Caki2 (cell line): ENCODE measurements at places on chromosomes 12 and 14.

DNA sequence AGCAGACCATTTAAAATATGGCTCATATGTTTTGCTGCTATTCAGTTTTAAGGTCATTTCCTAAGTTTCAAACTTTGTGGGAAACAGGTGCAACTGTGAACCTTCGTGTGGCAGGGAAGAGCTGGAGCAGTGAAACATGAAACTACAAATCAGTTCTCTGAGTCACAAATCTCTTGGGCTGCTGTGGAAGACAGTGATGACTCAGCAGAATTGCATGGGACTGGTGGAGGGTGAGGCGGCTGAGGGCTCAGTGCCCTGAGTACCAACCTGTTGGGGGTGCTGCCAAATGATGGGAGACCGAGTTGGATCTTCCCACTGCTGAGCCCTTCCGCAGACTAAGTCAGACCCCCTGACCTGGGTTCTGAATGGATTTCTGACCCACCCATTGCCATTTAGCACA is 8.4 kb upstream of the CALM1 start:
- peak; percentile 61 for DNase-seq

DNA sequence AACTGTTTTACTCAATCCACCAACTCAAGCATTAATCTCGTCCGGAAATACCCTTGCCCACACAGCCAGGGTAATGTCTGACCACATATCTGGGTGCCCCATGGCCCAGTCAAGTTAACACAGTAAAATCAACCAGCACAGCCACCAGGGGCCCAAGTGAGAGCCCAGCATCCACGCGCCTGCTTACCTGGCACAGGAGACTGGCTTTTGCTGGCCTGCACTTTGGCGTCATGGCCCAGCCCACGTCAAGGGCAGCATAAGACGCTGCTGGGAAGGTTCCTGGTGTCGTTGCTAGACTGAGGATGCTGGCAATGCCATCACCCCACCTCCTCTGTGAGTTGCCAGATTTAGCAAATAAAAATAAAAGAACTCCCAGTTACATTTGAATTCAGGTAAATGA is 53.6 kb upstream of the BCL11B start:
- DNase-seq: no peak

DNA sequence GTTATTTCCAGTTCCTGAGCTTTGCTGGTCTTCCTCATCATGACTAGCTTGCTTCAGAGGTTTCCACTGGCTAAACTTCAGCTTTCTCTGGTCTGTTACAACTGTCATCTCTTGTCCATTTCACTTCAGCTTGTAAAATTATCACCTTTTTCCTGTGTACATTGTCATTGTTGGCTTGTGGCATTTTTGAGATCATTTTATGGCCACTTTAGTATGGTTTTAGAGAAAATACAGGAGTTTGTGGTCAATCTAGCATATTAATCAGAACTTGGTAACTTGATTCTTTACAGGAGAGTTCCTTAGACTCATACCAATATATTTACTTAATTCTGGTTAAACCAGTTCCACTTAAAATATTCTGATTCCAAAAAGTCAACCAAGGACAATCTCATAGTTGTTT is 235.9 kb upstream of the KITLG start:
- no peak for DNase-seq

- DNase-seq: no peak
Observed at GRCh38 chr14:63487724-63488123, 55.5 kb downstream of the PPP2R5E start.

DNA sequence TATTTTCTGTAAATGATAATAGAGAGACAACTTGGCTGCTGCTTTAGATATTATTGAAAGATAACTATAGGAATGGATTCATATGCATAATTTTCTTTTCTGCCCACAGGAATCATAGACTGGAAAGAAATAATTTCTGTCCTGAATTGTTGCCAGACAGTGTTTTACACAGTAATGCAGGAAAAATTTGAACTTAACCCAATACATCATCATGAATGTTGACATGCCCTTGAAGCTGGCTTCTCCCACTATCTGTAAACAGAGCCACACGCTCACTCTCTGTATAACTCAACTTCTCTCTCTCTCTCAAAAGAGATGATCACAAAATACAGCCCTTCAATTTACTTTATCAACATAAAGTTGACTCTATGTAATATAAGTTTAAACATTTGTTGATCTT is 56.6 kb downstream of the PAX9 start:
- DNase-seq: no peak

DNA sequence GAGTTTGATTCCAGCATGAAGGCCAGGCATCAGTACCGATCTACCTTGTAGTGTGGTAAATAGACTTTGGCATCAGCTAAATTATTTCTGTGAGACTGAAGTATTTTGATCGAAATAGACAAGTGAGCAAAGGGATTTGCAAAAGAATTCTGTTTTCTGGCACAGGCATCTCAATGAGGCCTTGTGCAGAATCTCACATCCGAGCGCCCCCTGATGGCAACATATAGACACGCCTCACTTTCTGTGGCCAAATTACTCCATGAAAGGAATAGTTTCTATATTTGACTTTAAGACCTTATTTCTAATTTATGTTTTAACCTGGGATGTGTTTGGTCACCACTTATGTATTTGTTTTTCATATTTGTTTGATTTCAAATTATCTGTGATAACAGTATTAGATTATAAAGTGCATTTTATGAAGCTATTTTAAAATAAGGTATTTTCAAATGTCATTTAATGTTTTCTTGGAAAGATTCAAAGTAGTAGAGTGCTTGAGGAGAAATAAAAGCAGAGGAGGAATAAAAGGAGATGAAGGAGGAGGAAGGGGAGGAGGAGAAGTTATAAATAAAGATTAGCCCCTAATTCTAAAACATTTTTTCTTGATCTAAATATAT is 731.9 kb downstream of the NRXN3 start:
- no peak for DNase-seq

DNA sequence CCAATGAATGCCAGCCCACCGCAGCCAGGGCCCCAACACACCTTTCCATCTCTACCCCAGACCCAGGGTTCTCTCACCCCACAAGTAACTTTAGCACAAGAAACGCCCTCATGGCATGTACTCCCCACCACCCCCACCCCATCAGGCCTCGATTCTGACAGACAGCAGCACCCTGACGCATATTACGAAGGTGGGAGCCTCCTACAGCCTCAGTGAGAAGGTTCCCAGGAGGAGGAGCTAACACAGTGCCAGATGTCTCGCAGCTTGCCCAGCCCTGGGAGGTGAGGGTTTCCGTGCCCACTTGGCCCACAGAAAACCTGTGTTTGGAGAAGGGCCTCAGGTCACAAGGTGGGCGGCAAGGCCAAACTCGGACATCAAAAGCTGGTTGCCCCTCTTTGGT is 32.4 kb downstream of the CCDC88C start:
- no peak for DNase-seq

- DNase-seq: no peak
Observed at GRCh38 chr12:79624378-79624777, 66.4 kb downstream of the PAWR start.

GRCh38 chr12:16618256-16618655 is 12.3 kb upstream of the LMO3 start:
- no peak for DNase-seq

GRCh38 chr14:43410631-43411030 is 1096.5 kb downstream of the FSCB start:
- DNase-seq: no peak
